ENCODE measurements at places on chromosomes 7 and 10. TPM values are rescaled to one million over a fixed set of nuclear protein-coding genes. Genes with fewer than 3 reads are reported as not detected.
A peak's percentile ranks its signal among the peaks of the same experiment; 100 is the strongest.

TMEM140 gene
- 16.5 TPM for total RNA-seq

TMEM26 gene
- 0.67 TPM for total RNA-seq

- no peak for DNase-seq
These were observed 96.4 kb downstream of the OSBPL3 start for GRCh38 chr7:24883622-24884013.

LRRD1 gene
- total RNA-seq, result not detected

DNA sequence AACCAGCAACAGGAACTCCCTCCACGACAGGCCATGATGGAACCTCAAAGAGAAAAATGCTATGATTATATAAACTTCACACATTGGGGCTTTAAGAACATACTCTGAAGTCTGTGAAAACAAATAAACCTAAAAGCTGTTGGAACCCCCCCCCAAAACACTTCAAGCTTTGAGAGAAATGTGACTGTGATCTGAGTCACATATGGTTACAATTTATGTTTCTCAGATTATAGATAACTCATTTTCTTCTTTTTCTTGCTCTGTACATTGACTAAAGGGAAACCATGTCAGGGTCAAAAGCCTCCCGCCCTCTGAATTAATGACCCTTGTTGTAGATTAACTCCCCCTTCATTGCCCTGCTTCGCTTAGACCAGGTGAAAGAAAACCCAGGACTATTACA lies 15.8 kb downstream of the VOPP1 start:
- no peak for DNase-seq

DNA sequence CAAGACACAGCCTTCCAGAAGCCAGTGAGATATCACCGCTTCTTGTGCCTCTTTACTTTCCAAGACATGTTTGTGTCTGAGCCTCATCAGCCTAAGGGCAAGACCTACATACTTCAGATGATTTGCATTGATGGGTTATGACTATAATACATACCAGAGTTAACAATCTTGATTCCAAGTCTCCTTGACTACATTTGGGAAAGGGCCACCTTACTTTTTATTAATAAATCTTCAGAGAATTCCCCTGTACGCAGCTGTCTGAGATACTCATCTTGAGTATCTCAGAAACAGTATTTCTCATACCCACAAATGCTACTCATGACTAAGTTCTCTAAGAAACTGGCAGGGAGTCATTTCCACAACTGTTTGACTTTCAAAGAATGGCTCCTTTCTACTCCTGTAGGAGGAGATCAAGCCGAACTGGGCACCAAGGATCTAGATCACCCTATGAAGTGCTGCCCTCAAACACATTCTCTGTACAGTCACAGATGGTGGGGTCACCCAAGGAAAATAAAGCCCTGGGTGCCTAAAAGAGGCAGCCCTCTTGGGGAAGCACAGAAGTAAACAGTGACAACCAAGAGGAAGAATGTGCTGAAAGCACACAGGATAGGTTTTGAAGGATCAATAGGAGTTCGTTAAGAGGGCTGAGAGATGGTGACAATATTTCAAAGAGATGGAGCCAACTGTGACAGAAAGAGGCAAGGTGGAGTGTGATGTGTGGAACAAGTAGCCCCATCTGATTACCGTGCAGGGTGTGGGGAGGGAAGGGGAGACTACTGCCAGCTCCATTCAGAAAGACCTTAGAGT lies 138.9 kb downstream of the JAZF1 start:
- DNase-seq, result no peak

DNA sequence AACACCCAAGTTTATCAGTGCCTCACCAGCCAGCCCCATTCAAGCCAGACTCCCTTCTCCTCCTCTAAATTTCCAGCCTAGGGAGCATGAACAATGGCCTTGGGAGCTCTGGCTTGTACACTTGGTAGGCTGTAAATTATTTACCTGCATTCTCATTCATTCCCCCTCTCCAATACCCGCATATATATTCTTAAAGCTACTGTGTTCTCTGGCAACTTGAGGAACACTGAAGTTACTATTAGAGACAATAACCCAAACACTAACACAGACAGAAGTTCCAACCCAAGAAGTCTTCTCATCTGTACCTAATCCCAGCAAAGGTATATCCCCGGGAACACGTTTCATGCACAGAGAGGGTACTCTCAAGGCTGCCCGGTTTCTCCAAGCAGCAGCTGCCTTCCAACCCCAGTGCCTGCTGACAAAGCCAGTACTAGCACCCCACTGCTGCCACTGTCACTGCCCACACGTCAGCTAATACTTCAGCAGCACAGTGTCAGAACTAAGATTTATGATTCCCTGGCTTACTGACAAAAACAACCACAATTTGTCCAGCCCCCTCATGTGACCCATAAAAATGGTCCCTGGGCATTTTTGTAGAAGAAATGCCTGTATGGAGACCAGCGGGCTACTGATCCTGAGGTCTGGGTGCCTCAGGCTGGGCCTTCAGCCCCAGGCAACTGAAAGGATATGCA lies 3.1 kb downstream of the WDR91 start:
- no peak for DNase-seq

OR9A2 gene
- total RNA-seq, result not detected

DNA sequence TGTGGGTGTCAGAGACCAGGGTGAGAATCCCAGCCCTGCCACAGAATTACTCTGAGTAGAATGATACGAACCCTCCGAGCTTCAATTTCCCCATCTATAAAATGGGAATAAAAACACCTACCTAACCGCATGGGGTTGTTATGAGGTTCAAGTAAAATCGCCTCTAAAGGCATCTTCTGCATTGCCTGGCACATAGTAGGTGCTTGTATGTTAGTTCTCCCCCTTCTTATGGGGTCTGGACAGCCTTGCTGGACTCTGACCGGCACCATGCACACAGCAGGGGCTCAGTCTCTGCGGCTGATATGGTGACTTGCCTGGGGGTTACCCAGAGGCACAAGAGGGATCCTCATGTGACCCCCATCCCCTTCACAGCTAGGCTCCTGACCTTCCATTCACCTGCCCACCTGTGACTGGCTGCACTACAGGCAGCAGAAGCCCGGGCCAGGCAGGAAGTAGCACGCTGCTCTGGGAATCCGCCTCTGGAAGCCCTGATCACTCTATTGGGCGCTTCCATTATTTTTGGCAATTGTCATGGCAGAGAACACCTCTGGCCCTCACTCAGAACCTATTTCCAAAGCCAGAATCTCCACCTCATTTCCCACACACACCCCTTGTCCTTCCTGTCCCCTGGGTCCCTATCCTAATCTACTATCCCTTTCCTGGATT lies 6.0 kb downstream of the SH3PXD2A start:
- peak; percentile 42 for DNase-seq

All from left ventricle myocardium superior (tissue), 1 donor.